Activated B cell treated with CpG ODN at 0.5 μM for 24 hours (primary cell): ENCODE measurements at places on chromosomes 1 and 21. TPM values are rescaled to one million over a fixed set of nuclear protein-coding genes. Genes with fewer than 3 reads are reported as not detected.

The SLC30A7 gene
- 21.1 and 25.7 TPM in 2 replicates for total RNA-seq

The RNU1-1 gene
- 3,526 and 4,195 TPM in 2 replicates for total RNA-seq

The CCDC27 gene
- not detected in 2 replicates for total RNA-seq

The TEKT2 gene
- not detected in 2 replicates for total RNA-seq

DNA sequence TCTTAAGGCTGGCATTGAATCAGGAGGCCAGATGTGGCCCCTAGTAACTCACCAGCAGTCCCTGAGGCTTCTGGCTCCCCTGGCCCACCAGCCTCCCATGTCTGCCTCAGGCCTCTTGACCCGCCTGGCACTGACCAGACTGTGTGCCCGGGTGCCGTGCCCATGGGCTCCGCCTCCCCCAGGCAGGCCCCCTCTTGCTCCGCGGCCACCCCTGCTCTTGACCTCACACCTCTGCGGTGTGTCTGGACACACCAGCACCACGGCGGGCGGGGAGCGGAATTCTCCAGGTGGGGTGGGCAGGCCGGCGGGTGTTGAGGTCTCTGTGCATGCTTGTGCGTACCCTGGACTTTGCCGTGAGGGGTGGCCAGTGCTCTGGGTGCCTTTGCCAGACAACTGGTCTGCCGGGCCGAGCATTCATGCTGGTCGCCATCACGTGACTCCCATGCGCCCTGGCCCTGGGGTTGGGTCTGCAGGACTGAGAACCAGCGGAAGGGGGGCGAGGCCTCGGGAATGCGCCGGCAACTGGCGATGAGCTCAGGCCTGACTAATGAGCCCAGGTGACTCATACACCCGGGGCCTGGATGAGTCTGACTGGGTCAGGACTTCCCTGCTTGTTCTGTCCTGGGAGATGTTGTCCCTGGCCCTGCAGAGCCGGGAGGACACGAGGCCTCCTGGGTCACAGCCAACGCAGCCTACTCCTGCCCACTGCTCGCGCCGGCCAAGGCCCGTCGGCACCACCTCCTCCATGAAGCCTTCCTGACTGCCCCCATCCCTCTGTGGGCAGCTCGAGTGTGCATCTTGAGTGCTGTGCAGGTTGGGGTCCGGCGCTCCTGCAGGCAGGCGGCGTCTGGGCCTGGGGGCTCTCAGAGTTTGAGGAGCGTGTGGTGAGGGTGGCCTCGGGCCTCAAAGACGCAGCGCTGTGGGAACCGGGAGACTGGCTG, 22.6 kb downstream of the COL18A1 start:
- H3K27ac ChIP-seq = no peak overlapping the region
- no peaks in the 10 kb centered on the region for H3K4me1 ChIP-seq
- no peak for DNase-seq
- H3K27me3 ChIP-seq = peaks cover 3% of the 10 kb centered on the region
- no peaks in the 10 kb centered on the region for H3K36me3 ChIP-seq

- no peaks in the 10 kb centered on the region for H3K36me3 ChIP-seq
- DNase-seq = no peak
- no peaks in the 10 kb centered on the region for H3K27me3 ChIP-seq
- H3K4me1 ChIP-seq = no peaks in the 10 kb centered on the region
- no peak overlapping the region for H3K4me3 ChIP-seq
- H3K27ac ChIP-seq = no peak overlapping the region
Measured at GRCh38 chr1:52393174-52393573, 11.0 kb downstream of the ORC1 start.

GRCh38 chr1:39268112-39268581, 63.7 kb downstream of the MACF1 start:
- H3K4me1 ChIP-seq = peaks cover 65% of the 10 kb centered on the region
- H3K36me3 ChIP-seq = peaks cover 4% of the 10 kb centered on the region
- DNase-seq = no peak

DNA sequence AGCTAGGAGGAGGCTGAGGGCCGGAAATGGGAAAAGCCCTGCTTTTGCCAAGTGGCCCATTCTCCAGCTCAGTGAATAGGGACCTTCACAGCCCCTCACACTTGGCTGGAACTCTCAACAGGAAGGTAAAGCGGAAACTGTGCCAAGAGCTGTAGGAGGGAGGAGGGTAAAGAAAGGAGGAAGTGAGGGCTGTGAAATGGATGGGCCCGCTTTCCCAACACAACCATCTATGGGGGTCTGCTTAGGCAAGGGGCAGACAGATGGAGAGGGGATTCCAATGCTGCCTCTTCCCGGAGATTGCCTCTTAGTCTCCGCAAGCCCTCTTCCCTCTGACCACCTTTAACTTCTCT, 5.2 kb downstream of the INKA2 start:
- H3K36me3 ChIP-seq = no peaks in the 10 kb centered on the region
- no peaks in the 10 kb centered on the region for H3K27me3 ChIP-seq
- no peak overlapping the region for H3K4me3 ChIP-seq
- H3K4me1 ChIP-seq = peaks cover 13% of the 10 kb centered on the region

GRCh38 chr1:230808281-230808872, 59.9 kb downstream of the C1orf198 start:
- no peak overlapping the region for H3K27ac ChIP-seq
- DNase-seq = no peak
- no peaks in the 10 kb centered on the region for H3K36me3 ChIP-seq
- peaks cover 7% of the 10 kb centered on the region for H3K27me3 ChIP-seq
- no peak overlapping the region for H3K4me3 ChIP-seq

DNA sequence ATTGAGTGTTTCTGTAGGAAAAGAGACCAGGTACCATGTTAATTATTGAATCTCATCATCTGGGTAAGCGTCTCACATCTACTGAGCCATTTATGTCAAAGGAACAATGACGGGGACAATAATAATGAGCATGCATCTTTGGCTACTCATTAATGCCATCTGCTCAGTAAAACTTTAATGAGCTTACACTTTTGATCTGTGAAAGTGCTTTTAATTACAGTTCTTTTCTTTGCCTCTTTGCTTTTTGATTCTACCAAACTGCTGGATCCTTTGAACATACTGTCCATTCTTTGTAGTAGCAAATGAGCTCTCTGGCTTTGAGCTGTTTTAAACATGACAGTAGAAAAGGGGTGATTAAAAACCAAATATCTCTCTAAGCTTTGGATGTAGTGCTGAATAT, 181.2 kb upstream of the IVNS1ABP start:
- no peaks in the 10 kb centered on the region for H3K36me3 ChIP-seq
- no peak overlapping the region for H3K4me3 ChIP-seq
- H3K4me1 ChIP-seq = no peaks in the 10 kb centered on the region
- no peak overlapping the region for H3K27ac ChIP-seq
- DNase-seq = no peak

DNA sequence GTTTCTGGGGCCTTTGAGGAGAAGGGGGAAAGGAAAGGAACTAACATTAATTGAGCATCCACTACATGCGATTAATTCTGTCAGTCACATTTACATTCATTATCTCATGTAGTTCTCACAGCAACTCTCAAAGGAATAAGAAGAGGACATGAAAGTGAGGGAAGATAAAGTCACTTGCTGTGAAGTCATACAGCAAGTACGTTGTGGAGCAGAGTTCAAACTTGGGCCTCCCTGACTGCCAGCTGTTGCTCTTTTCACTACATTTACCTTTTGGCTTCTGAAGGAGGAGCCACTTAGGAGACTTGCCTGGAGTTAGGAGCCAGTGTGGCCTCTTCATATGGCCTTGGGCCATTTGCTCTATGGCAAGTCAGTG, 6.2 kb downstream of the ZNF691 start:
- peaks cover 49% of the 10 kb centered on the region for H3K4me1 ChIP-seq
- H3K36me3 ChIP-seq = peaks cover 27% of the 10 kb centered on the region
- peak overlapping the region; percentile 64 for H3K27ac ChIP-seq
- DNase-seq = no peak
- no peaks in the 10 kb centered on the region for H3K27me3 ChIP-seq
- H3K4me3 ChIP-seq = no peak overlapping the region

GRCh38 chr1:91647061-91647460, 146.4 kb downstream of the CDC7 start:
- H3K4me3 ChIP-seq = no peak overlapping the region
- H3K27ac ChIP-seq = no peak overlapping the region
- DNase-seq = no peak
- H3K27me3 ChIP-seq = no peaks in the 10 kb centered on the region
- H3K36me3 ChIP-seq = no peaks in the 10 kb centered on the region

- no peaks in the 10 kb centered on the region for H3K27me3 ChIP-seq
- H3K36me3 ChIP-seq = no peaks in the 10 kb centered on the region
- DNase-seq = no peak
- no peak overlapping the region for H3K4me3 ChIP-seq
- no peak overlapping the region for H3K27ac ChIP-seq
- peaks cover 49% of the 10 kb centered on the region for H3K4me1 ChIP-seq
Measured at GRCh38 chr1:94982398-94982797, 55.5 kb upstream of the CNN3 start.

DNA sequence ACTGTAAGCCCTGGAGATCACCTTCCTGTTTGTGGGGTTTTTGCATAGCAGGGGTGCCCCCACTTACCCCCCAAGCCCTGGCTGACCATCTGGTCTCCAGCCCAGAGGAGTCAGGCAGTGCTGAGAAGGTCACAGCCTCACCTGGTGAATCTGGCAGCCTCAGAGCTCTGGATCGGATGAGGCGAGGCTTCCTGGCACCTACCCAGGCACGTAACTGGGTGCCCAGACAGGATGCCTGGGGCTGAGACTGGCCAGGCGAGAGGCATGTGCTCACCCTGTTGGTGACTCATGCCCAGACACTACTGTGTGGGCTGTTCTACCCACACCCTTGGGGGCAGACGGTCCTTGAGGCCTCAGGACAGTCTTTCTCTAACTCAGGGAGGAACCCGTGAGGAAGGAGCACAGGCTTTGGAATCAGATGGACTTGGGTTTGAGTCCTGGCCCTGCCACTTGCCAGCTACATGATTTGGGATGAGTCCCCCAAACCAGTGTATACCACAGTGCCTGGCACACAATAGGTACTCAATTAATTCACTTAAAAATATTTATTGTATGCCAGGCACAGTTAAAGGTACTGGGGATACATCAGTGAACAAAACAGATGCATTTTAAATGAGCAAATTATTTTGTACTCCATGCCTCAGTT, 15.1 kb upstream of the PADI3 start:
- H3K27me3 ChIP-seq = no peaks in the 10 kb centered on the region
- peak overlapping the region; percentile 8 for H3K27ac ChIP-seq
- H3K4me1 ChIP-seq = peaks cover 24% of the 10 kb centered on the region

GRCh38 chr1:93578911-93579825, 102.5 kb downstream of the BCAR3 start:
- no peak overlapping the region for H3K4me3 ChIP-seq
- no peak for DNase-seq
- H3K27ac ChIP-seq = no peak overlapping the region
- H3K4me1 ChIP-seq = no peaks in the 10 kb centered on the region
